ENCODE measurements at places on chromosomes 1 and 21. TPM values are rescaled to one million over a fixed set of nuclear protein-coding genes. Genes with fewer than 3 reads are reported as not detected.

The PWP2 gene
- 35.6 TPM for total RNA-seq

The BSDC1 gene
- 59.7 TPM for total RNA-seq

The CFHR1 gene
- 0.25 TPM for total RNA-seq

The AMY2A gene
- total RNA-seq, result not detected

The RGS5 gene
- total RNA-seq, result 6.2 TPM

The FAM72C gene
- 0.25 TPM for total RNA-seq

The KRTAP19-6 gene
- total RNA-seq, result not detected

The SH2D5 gene
- total RNA-seq, result 29.5 TPM

The ECM1 gene
- 9.5 TPM for total RNA-seq

The RAVER2 gene
- total RNA-seq, result 4.6 TPM

The KRTAP19-3 gene
- total RNA-seq, result not detected

The OLIG2 gene
- not detected for total RNA-seq

The C1orf56 gene
- total RNA-seq, result 1.4 TPM

The NUP210L gene
- total RNA-seq, result under 0.01 TPM

The RUNX3 gene
- not detected for total RNA-seq

The LIN28A gene
- total RNA-seq, result not detected

The GJA5 gene
- 0.44 TPM for total RNA-seq

The GPR37L1 gene
- not detected for total RNA-seq

The NTMT2 gene
- total RNA-seq, result not detected

The SPRR2A gene
- not detected for total RNA-seq

The FCRL1 gene
- not detected for total RNA-seq

The CRYBG2 gene
- not detected for total RNA-seq

The RCAN3 gene
- total RNA-seq, result 4.4 TPM

The TRIM63 gene
- 0.11 TPM for total RNA-seq

The HSPA6 gene
- 4.6 TPM for total RNA-seq

The NHLH1 gene
- not detected for total RNA-seq

The LCK gene
- total RNA-seq, result not detected

The ZSCAN20 gene
- total RNA-seq, result 14.2 TPM

The PTGS2 gene
- total RNA-seq, result 12.8 TPM

The AADACL4 gene
- total RNA-seq, result not detected

The GFI1 gene
- total RNA-seq, result 0.11 TPM

The KRTAP11-1 gene
- total RNA-seq, result not detected
